ENCODE measurements at places on chromosomes 5 and 9.

DNA sequence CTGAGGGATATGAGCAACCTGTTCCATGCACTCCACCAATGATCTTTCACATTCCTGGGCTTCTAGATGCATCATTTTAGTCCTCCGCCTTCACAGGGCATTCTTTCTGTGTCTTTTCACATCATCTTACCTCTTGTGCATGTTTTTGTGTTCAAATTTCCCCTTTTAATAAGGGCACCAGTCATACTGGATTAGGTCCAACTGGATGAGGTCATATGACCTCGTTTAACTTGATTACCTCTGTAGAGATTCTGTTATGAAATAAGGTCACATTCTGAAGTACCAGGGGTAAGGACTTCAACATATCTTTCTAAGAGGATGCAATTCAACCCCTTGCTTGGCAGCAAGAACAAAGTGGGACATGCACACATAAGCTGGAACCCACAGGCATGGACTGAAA is 335.3 kb upstream of the TLE4 start:
- DNase-seq, result no peak

DNA sequence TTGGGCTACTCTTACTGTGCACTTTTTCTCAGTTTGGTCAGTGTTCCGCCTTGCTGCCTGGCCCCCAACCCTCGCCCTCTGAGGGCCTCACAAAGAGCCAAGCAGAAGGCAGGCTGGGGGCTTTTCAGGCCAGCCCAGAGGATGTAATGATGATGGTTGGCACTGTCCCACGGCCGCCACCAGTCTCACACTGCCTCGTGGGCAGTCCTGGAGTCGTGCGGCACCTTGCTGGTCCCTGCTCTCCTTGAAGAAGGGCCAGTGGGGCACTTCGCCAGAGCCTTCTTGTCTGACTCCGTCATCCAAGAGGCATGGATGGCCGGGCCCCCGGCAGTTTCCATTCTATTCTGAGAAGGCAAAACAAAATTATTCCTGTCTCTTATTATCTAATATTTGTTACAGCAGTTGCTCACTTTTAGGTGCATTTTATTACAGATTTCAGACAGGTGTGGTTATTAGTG is 21.0 kb downstream of the TENT4A start:
- no peak for DNase-seq

- DNase-seq, result no peak
Measured at GRCh38 chr5:122314036-122314435, 2.0 kb downstream of the SNCAIP start.

DNA sequence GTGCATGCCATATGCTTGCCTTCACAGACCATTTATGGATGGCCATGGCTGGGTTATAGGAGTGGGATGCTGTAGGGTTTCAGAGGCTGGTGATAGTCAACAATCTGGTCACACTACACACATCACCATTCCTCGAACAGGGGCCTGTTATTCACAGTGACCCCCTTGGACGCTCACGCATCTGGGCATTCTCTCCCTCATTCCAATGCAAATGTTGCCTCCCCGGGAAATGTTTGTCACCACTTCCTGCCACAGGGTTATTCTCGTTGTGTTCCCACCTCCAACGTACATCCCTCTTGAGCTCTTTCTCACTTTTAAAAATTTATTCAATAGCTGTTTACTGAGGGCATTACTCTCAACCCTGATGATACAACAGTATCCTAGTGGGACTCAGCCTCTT is 135.4 kb downstream of the SCAMP1 start:
- DNase-seq, result no peak

DNA sequence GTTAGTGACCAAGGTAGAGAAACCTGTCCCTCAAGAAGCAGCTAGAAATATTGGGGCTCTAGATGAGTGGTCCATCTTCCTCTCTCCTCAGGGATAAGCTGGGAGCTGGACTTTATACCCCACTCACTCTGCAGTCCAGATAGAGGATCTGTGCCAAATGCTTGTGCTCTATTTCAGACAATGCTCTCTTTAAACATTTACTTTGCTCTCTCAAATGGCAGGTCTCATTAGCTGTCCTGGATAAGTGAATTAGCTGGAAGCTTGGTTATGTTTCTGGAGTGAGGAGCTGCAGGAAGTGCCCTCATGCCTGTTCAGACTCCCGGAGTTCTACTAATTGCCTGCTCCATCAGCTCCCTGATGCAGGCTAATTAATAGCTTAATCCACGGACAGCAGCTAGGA is 151.1 kb upstream of the CCDC152 start:
- DNase-seq, result no peak

Measured in CMK (cell line).